ENCODE measurements at places on chromosomes 1 and 21.

DNA sequence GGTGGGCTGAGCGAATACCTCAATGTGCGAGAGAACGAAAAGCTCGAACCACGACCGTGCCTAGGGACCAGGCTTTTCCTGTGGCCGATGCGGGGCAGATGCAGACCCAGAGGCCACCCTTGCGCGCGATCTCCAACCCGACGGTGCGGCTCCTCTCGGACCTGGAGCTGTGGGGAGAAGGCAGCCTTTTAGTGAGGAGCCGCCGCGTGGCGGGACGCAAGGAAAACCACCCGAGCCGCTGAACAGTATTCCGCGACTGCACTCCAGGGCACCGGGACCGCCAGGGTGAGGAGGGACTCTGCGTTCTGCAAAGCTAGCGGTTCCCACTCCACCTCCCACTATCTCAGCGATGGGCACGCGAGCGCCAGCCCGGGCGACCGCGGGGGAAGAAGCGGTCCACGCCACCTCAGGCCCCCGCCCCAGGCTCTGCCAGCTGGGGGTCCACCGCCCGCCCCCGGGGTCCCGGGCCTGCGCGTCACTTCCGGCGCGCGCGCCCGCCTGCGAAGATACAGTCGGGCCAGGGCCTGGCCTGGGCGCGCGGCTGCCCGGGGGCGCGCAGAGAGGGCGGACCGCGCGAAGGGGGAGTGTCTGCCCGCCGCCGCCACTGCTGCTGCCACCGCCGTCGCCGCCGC is 66.5 kb upstream of the PRKACB start:
- DNase-seq, result peak; percentile 94

DNA sequence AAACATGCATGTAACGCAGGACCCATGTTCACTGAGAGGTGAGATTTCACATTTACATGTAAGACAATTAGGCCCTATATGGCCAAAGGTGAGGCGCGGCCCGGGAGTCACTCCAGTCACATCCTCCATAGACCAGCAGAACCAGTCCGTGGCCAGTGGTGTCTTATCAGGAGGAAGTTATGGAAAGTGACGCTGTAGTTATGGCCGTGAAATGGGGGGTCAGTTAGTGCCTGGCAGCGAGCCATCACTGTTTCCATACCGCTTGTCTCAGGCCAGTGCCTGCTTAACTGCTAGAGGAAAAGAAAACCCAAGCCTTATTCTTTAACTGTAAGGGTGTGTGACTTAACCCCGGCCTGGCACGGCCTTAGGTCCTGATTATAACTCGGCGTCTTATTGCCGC is 6.1 kb downstream of the C1orf159 start:
- no peak for DNase-seq

DNA sequence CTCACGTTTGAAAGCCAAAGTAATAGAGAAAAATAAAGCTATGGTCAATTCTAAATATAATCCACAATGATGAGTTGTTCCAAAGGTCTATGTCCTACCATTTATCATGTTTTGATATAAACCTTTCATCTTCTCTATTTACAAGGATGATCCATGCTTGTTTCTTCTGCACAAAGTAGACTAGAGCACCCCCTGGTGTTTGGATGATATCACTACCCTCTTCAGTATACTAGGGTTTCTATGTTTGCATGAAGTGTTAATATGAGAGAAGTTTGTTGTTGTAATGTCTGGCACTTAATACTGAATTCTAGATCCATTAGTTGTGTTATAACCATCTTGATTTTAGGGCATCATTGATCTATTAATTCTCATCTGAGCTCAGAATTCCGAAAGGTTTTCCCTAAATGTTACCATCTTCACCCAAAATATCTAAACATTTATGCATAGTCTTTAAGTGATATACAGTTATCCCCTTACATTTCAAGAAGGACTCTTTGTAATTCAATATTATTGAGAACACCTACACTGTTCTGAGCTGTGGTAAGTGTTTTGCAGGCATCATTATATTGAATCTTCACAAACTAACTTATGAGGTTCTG is 21.1 kb downstream of the CLDN8 start:
- peak; percentile 49 for DNase-seq

GRCh38 chr1:219544163-219544846 is 68.6 kb downstream of the ZC3H11B start:
- no peak for DNase-seq

DNA sequence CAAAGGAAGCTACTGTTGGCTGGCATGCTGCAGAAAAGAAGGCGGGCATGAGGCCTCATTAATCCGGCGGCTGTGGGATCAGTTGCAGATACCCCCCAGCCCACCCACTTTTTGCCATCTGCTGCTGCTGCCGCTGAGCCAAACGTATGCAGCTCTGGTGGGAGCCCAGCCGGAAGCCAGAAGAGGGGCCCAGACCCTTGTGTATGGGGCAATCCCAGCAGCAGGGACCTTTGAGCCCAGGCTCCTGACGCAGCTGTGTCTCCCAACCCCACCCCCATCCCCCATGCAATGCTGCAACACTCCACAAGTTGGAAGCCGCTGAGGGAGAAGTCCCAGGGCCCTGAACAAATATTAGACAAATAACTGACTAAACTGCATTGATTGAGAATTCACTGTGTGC is 106.0 kb downstream of the ELAVL4 start:
- DNase-seq, result peak; percentile 30

GRCh38 chr21:44074315-44074958 is 32.8 kb upstream of the PWP2 start:
- DNase-seq, result no peak

DNA sequence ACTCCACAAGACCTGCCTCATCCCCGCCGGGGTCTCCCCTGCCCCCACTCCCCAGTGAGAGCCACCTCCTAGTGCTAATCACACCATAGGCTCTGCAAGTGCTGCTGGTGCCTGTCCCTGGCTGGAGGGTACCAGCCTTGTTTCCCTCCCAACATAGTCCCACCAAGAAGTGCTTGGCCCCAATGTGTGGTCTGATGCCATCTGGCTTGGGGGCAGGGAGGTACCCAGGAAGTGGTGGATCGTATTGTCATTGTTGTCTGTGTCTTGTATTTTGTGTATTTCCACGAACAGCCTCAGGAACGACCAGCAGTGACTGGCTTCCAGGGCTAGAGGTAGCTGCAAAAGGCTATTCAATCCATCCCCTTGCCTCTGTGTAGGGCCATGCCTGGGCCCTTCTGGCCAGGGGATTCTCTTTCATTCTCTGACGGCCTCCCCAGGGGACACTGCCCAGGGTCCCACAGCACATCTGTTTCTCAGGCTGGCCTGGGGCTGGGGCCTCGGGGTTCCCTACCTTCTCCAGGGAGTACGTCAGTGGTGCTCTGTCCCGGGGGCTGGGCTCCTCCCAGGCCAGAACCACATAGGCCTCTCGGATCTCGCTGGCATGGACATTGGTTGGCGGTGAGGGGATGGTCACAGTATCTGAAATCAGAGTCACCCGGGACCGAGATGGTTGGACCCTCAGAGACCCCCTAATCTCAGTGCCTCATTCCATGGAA is 22.8 kb downstream of the MYOM3 start:
- no peak for DNase-seq

DNA sequence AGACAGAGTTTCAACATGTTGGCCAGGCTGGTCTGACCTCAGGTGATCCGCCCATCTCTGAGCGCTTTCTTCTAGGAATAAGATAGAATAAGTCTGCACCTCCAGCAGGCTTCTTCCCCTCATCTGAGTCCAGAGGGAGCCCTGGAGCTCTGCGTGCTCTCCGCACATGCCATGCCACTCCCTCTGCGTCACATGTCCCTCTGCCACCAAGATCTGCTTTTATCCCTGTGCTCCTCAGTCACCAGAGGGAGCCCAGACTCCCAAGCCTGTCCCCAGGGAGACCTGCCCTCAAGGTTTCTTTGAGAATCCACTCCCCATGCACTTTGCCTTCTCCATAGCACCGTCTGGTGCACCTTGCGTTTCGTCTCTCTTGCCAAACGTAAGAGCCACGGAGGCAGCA is 213.0 kb downstream of the CAMTA1 start:
- no peak for DNase-seq

GRCh38 chr1:234734412-234734835 is 124.4 kb upstream of the IRF2BP2 start:
- DNase-seq, result no peak

GRCh38 chr1:230501849-230502248 is 75.7 kb upstream of the PGBD5 start:
- DNase-seq, result no peak

GRCh38 chr1:119771770-119772169 is 3.1 kb upstream of the HMGCS2 start:
- DNase-seq, result no peak
